ENCODE measurements at places on chromosomes 7 and 10. TPM values are rescaled to one million over a fixed set of nuclear protein-coding genes. Genes with fewer than 3 reads are reported as not detected.

- no peak for DNase-seq
Observed at GRCh38 chr10:130398090-130398994, 262.2 kb downstream of the GLRX3 start.

DNA sequence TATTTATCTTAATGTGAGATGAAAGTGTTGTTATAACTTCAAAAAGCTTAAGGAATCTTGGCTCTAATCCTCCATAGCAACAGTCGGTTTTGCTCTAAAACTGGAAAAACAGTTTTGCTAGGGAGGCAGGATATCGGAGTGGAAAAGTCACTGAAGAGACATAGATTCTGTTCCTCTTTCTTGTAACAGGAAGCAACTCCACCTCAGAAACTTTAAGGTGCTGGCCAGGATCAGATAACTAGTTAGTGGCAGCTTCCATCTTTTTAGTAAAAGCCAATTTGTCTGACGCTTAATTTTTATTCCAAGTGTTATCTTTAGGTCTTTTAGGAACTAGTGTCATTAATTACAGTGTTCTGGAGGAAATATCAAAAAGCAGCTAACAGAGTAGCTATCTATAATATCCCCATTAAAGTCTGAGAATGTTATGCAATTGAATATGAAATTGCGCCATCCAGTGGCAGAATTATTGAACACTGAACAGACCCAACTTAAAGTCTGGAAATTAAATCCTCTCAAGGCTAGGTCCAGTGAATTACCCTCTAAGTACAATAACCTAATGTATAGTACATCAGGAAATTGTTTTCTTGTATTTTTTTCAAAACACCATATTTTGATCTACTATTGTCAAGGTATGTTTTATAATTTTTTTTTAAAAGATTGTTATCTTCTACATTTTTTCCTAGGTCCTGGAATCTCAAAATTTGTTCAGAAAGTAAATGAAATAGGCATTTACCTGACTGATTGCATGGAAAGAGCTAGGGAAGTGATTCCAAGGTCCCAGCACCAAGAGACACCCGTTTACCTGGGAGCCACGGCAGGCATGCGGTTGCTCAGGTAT lies 65.9 kb upstream of the CC2D2B start:
- DNase-seq, result no peak

SVIL gene
- total RNA-seq, result 18.8 TPM

FOXP2 gene
- total RNA-seq, result not detected

SEMA3A gene
- 4.0 TPM for total RNA-seq

DNA sequence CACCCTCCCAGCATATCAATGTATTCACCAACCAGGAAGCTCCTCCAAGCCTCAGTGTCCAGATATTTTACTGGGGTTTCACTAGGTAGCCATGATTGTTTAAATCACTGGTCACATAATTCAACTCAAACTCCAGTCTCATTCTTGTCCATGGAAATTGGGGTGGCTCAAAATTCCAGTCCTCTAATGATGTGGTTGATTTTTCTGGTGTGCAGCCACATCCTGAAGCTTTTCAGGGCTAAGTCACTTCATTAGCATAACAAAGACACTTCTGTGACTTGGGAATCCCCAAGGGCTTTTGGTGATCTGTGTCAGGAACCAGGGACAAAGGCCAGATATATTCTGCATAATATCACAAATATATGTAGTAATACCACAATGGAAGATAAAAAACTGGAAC lies 786.9 kb upstream of the IGFBP3 start:
- DNase-seq, result no peak

Measured in natural killer cell treated with Interleukin-12 subunit alpha and Interleukin-12 subunit beta and Interleukin-15 and Interleukin-18, amount 100 ng/mL, for 72 hours (primary cell).